HL-60 (cell line): ENCODE measurements at places on chromosomes 13 and 19.

DNA sequence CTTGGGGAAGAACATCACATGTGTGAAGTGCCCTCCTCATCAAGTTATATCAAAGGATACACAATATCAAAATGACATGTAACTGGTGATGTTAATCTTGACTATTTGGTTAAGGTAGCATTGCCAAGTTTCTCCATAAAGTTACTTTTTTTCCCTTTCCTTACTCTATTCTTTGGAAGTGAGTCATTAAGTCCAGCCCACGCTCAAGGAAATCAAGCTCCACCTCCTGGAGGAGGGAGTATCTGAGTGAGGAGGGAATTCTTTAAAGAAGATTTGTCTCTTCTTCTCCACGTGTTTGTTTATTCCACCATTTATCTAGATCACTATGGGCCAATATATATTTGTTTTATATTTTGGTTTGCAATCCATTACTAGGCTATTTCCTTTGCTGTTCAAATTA is 33.6 kb upstream of the FNDC3A start:
- DNase-seq: no peak

DNA sequence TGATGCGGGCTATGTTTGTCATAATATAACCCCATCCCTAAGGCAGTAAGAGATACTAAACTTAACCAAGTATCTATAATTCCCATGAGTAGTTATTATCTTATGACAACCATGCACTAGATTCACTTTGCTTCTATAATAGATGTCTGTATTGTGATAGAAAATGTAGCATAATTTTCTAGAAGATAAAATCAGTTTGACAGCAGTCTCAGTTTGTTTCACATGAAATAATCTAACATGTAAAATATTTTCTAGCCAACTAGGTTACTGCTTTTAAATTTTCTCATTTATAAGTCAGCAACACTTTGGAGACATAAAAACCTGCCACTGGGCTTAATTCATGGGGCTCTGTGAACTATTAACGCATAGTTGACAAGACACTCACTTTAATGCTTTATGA is 1410.7 kb upstream of the ATXN8OS start:
- DNase-seq: no peak

DNA sequence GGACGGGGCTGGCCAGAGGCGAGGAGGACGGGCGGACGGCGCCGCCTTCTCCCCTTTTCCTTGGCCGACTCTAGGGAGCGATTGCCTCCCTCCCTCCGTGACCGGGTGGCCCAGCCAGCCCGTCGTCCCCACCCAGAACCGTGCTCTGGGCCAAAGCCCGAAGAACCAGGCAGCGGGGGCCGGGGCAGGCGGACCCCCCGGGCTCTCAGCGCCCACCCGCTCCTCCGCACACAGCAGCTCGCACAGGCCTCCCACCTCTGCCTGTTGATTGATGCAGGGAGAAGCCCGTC is 9.3 kb upstream of the MARCHF2 start:
- DNase-seq: no peak

GRCh38 chr13:110024645-110024980 is 238.2 kb upstream of the IRS2 start:
- no peak for DNase-seq

DNA sequence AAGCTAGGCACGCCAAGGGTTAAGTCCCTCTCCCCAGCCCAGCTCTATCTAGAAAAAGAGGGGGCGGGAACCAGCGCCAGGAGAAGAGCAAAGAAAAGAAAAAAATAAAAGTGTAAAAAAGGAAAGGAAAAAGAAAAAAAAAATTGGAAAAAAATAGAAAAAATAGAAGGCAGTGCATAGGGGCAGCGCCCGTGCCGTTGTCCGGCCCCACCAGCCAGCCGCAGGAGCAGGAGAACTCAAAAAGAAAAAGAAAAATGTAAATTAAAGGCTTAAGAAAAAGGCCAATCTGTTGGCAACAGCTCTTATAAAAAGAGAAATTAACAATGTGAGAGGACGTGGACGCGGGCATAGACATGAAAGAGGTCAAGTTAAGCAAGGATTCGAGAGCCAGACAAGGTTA is 105.4 kb upstream of the ZNF98 start:
- no peak for DNase-seq

DNA sequence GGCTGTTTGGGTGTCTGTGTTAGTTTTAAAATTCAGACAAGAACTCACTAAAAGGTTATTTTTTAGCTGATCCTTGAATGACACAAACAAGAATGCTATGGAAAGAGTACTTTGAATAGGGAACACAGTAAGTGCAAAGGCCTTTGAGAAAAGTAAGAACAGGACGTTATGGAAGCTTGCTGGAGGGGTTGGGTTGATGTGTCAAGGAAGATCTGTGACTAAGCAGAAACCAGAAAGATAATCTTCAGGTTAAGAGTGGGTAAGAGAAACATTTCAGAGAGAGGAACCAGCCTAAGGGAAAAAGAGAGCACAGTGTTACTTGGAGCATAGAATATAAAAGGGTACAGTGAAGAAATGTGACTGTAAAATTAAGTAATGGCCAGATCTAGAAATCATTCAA is 41.2 kb upstream of the TRPC4 start:
- DNase-seq: no peak

- DNase-seq: no peak
These were observed 12.4 kb downstream of the ZNF444 start for GRCh38 chr19:56153507-56153906.

GRCh38 chr13:81048026-81048461 is 707.1 kb upstream of the SPRY2 start:
- peak; percentile 18 for DNase-seq

GRCh38 chr19:50897191-50897607 is 14.0 kb downstream of the KLK4 start:
- DNase-seq: no peak

- DNase-seq: no peak
These were observed 95.9 kb downstream of the RFC3 start for GRCh38 chr13:33913829-33914228.

DNA sequence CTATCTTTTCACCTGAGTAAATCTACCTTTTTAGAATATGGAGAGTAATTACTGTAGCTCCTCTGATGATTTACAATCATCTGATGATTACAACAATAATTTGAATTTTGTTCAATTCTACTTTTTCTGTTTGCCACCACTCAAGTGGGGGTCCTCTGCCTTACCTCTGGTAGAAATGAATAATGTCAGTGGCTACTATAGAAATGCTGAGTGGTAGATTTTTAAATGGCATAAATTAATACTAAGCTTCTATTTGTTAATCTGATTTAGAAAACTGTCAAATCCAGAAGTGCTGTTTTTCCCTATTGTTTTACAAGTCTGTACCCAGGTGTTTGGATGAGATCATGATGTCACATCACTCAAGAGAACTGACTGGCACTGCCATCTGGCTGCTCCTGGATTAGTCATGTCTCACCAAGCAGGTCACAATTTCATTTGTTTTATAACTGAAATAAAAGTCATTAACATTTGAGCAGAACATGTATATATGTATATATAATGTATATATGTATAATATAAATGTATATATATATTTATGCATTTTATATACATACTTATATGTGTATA is 494.8 kb downstream of the TBC1D4 start:
- no peak for DNase-seq

DNA sequence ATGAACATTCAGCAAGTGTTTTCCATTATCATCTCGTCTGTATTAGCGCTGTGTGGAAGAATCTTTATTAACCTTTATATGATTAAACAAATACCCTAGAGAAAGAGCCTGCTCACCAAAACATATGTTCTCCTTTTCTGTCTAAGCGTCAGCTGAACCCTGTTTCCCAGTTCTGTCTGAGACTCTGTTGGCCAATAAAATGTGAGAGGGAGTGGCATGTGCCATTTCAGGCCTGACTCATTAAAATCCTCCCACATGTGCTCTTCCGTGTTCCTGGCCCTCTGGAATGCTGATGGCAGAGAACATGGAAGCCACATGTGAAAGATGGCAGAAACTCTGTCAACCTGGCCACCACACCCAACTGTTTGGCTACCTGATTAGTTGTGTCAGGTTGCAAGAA is 181.9 kb upstream of the EDNRB start:
- DNase-seq: no peak
